Naive thymus-derived CD8-positive, alpha-beta T cell (primary cell): ENCODE measurements at places on chromosomes 12 and 14.

GRCh38 chr14:31717294-31718085, 156.3 kb downstream of the NUBPL start:
- no peak for DNase-seq

- DNase-seq, result no peak
These were observed 35.8 kb upstream of the PRIMA1 start for GRCh38 chr14:93824076-93824475.

DNA sequence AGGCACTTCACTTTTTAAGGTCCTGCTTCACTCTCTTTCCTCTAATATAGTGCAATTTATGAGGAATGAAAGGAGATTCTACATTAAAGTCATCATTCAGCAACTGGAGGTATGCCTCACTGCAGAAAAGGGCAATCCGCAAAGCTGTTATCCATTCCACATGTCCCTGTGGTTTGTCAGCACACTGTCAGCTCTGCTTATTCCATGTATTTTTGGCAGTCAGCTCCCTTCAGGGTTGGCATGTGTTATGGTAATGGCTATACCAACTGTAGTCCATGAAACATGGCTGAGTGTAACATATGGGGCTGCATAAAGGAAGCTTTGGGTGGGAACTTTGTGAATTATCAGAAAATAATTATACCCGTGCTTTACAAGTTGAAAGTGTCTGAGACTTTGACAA, 154.1 kb downstream of the GALC start:
- no peak for DNase-seq

DNA sequence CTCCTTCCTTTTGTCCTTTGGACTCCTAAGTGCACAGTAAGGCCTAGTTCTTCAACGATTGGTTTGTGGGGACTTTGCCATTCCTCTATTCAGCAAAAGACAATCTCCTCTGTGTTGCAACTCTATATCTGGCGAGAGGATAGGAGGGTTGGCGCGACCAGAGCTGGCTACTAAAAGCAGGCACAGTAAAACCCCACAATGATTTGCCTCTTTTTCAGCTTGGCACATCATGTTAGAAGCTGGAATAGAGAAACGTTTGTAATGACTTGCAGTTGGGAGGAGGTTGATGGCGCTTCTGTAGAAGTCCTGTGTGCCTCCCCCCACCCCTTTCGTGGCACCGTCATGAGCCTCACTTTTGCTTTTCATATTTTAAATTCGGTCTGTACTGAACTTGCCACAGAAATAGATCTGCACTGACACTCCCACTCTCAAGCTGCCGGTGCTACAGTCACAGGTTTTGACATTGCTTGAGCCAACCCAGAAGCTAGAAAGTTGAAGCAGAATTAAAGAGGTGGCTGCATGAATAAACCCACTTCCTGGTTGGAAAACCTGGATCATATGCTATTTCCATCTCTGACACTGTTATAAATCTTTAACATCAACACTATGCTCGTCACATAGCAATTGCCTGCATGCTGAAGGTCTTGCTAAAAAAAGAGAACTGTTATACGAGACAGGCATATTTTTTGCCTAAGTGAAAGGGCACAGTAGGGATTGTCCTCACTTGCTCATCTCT, 315.3 kb upstream of the PRICKLE1 start:
- no peak for DNase-seq

DNA sequence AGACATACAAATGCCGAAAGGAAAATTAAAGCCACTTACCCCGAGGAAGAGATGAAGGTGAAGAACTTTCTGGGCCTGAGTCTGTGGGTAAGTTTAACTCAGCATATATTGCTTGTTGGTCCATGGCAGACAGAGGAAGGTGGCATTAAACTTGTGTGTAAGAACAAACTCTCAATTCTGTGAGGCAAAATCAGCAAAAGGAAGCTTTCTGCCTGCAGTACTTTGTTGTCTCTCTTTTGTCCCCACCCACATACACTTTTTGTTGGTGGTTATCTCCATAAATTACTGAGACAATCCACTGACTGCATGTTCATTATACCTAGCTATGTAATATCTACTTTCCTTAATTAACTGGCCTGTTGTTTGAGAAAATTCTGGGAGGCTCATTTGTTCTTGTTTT, at the start of gene KLRB1:
KLRB1 (minus strand) TSS at position 201 of the 400 bp plus-strand sequence; CDS start at position 124, 77 bp downstream.
- no peak for DNase-seq

GRCh38 chr14:67963545-67963944, 144.0 kb downstream of the RAD51B start:
- no peak for DNase-seq

DNA sequence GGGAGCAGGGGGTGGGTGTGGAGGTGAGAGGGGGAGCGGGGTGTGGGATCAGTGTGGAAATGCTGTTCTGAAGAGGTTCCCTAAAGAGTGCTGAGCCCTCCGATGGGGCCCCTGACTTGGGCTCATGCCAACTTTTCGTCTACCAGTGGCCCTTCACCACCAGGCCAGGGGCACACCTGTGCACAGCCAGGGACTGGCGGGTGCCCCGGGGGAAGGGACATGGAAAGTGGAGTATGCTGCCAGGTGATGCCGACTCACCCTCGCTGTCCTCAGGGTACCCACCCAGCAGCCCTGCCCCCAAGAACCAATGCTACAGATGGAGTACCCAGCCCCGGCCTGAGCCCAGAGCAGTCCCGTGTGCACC, 26.2 kb downstream of the AMN start:
- no peak for DNase-seq

GRCh38 chr12:132545164-132545953, 55.4 kb downstream of the FBRSL1 start:
- DNase-seq, result no peak

DNA sequence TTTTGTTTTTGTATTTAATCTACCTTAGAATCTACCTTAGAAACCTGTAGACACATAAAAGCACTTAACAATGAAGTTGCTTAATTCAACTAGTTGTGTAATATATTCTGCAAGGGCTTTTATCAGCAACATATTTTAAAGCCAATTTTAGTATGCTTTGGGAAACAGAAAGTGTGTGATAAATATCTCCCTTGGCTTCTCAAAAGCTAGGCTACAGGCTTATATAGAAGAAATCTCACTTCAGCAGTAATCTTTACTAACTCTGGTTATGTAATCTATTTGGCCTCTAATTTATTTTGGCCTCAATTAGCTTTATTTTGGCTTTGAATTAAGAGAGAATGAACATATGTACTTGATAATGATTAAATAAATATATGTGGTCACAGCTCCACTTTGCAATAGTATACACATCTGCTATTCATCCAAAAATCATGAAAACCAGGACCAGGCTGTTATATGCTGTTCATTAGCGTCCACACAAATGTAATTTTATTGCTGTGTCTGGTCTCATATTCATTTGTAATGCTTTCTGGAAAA, 37.2 kb downstream of the LRP6 start:
- no peak for DNase-seq

DNA sequence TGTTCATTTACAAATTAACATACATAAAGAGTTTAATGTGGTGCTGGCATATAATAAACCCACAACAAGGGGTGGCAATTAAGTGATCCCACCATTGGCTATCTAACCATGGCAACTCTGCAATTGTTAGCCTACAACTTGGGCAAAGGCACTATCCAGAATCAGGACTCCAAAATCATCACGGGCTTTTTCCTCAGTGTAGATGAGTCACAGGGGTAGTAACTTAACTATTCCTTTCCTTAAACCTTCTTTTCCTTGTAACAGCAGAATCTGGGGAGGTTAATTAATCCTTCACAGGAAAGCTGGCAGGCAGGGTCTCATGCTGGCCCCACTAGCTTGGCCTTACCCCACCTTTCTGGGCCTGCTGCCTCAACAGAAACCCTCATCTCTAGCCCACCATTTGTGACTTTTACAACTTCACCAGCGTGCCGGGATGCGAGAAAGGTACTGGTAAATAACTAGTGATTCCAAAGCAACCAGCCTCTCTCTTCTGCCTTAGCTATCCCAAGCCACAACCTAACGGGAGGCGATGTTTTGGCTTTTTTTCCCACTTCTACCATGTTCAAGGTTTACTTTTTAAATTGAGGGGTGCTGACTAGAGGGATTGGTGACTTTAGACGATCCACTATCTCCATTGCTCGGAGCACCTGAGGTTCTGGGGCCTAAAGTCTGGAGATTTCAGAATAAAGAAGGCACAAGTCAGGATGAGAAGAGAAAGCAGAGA, 744 bp downstream of the ATP5MC2 start:
- DNase-seq, result no peak

DNA sequence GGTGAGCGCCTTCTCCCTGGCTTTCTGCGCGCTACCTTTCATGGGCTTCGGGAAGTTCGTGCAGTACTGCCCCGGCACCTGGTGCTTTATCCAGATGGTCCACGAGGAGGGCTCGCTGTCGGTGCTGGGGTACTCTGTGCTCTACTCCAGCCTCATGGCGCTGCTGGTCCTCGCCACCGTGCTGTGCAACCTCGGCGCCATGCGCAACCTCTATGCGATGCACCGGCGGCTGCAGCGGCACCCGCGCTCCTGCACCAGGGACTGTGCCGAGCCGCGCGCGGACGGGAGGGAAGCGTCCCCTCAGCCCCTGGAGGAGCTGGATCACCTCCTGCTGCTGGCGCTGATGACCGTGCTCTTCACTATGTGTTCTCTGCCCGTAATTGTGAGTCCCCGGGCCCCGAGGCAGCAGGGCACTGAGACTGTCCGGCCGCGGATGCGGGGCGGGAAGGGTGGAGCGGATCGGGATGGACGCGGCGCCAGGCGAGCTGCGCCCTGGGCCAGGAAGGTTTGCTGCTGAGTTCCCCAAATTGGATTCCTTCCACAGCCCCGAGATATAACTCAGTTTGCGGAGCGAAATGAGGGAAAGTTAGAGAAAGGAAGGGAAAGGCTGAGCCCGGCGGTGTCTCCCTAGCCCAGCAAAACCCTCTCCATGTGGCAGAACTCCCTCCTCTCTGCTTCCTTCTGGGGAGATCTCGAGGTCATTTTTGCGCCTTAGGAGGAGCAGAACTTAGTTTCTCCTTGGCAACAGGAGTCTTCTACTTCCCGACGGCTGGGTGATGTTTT, 972 bp downstream of the PTGDR start:
- no peak for DNase-seq

DNA sequence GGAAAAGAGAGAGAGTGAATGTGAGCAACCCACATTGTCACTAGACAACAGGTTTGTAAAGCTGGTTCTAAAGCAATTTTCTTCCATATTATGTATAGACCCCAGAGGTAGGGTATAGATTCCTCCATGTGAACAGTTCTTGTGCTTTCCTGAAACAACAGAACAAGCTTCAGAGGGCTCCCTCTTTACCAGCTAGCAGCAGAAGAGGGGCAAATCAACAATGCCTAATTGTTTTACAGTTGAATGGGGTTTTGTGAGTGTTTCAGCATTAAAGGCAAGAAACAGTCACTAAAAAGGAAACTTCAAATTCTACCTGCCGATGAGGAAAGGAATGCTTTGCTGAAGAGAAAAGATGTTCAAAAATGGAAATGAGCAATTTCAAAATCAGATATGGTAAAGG, 341.2 kb upstream of the KITLG start:
- DNase-seq, result no peak
